ENCODE measurements at places on chromosomes 3 and 15.

GRCh38 chr15:66233487-66234415 lies 19.8 kb downstream of the MEGF11 start:
- no peak for DNase-seq

GRCh38 chr3:190502946-190503345 lies 10.9 kb upstream of the IL1RAP start:
- DNase-seq = no peak

DNA sequence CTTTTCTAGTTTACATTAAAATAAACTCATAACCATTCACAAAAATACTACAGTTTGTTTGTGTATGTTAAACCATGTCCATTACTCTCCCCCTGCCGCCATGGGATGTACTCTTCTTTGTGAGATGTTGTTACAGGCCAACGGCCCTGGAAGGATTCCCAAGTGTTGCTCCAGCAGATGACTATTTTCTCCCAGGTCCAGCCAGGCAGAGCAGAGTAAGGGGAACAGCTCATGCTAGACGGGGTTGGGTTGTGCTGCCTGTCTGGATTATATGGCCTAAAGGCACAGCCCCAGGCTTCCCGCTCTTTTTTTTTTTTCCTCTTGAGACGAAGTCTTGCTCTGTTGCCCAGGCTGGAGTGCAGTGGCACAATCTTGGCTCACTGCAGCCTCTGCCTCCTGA lies 24.5 kb upstream of the SLCO2A1 start:
- DNase-seq = no peak

DNA sequence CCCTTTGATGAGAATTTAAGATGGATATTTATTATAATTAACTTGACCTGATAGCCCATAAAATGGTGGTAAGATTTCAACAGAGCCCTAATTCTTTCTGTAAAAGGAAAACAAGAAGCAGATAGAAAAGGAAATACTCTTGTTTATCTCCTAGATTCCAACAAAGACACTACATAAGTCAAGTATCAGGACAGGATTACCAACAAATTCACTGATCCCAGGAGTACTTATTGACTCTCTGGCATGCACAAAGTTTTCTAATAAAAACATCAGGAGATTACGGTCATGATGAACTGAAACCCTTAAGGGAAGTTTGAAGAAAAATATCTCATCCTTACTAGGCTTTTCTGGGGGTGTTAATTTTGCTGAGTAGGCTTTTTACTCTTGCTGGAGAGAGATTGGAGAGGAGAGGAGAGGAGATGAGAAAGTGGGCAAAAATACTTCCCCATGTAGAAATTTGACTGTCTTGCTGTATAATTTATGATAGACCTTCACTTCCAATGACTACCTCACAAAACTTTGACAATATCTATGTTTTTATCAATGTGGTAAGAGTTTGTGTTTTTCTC lies 43.1 kb upstream of the SLC24A5 start:
- DNase-seq = no peak

GRCh38 chr3:64327100-64327804 lies 102.0 kb upstream of the PRICKLE2 start:
- no peak for DNase-seq

DNA sequence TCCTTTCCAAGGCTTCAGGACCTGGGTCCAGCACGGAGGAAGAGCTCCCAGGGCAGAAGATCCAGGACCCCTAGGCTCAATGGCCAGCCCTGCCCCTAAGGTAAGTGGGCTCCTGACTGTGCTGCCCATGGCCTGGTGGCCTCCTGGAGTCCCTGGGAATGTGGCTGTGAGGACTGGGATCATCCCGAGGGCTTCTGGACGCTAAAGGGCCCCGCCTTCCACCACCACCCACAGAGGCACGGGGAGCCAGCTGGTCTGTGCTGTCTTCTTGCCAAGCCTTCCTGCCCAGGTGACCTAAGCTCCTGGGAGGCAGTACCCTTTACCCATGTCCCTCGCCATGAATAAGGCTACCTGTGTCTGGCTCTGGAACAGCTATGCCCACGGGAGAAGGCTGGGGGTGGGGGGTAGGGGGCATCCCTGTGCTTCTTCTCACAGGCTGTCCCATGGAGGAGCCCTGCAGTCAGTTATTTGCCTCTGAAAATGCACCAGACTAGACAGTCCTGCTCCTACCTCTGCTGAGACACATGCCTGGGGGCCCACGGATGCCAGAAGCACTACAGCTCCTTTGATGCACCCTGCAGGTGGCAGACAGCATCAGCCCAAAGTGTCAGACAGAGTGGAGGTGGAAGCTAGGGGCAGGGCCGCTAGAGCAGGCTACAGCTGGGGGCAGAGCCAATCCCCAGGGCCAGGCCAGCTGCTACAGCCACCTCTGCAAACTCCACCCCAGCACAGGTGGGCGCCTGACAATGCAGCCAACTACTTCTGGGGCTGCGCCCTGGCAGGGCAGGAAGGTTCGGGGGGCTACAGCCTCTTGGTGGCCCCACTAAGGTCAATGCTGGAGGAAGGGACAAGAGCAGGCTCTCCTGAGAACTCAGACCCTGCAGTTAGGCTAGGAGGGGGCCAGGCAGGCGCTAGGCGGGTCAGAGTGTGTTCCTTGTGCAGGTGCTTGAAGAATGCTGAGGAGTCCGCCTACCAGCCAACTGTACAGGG lies 90.9 kb downstream of the SEC22A start:
- DNase-seq = no peak

DNA sequence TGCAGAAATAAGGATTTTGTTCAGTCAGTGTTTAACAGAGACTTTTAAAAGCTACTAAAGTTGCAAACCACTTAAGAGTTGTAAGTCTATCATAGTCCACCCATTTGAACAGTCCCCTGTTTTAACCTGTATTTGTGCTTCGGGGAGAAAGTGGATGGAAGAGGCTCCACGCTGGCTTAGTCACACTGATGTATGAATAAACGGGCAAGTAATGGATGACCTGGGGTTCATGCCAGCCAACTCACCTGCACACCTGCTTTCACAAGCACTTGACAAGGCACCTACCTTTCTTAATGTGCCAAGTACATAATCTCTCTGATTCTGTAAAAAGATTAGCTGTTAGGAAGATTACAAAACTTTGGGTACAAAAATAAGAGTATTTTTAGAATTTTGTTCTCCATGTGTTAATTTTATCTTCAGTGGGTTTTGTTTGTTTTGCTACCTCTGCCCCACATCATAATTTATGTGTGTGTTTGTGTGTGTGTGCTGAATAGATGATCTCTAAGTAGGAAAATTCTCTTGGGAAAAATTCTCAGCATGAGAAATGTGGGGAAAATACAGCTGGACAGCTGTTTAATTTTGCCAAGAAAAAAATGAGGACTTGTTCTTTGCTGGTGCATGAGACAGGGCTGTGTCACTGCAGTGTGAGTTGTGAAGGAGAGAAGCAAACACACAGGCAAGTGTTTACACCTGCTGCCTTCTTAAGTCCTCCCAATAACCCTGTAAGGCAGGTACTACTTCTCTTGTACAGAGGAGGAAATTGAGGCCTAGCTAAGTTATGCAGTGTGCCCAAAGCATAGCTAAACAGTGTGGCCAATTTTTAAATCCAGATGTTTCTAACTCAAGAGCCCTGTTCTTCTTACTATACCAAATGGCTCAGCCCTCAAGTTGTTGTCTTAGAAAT lies 181.2 kb upstream of the IL12A start:
- DNase-seq = no peak

DNA sequence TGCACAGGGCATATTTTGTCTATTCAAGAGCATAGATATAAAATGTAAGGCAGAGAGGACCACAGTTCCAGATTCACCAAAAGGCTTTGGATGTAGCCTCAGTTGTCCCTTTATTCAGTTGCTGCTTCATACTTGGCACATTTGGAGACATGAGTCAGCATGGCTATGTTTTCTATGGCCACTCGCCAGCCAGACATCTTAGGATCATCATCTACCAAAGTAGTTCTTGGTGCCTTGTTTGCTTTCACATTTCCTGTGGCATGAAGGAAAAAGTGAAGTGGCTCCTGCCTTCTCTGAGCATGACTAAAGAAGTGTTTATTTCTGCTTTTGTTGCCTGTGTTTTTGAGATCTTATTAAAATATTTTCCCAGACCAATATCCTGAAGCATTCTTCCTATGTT lies 7.2 kb downstream of the SUSD5 start:
- DNase-seq = no peak

DNA sequence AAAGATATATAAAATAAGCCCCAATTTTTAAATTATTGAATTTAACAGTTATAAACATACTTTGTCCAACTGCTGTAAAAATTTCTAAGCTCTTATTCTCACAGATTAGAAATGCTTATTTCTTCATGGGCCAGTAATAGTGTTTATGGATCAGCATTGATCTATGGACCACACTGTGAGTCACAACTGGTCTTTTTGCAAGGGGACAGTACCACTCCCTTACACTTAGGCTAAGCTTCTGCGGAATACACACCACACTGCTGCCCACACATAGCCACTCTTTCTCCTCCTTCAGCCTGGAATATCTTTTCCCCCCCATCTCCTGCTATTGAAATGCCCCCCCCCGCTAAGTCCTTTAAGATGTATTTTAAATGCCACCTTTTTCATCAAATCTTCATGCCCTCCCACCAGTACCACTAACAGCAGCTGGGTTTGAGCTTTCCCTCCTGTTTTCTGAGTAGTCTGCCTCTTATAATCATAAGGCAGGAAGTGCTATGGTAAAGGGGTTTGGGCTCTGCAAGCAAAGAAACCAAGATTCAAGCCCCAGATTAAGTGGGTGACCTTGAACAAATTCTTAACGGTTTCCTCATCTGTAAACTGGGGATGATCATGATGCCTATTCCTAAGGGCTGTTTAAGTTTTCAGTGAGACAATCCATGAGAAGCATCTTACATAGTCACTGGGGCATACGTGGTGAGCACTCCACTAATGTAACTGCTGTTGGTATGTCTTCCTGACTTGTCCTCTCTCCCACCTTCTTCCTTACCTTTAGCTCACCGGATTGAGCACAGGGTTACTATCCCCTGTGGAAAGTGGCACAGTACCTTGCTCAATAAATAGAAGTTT lies 69.2 kb downstream of the DCUN1D1 start:
- DNase-seq = peak; percentile 1

DNA sequence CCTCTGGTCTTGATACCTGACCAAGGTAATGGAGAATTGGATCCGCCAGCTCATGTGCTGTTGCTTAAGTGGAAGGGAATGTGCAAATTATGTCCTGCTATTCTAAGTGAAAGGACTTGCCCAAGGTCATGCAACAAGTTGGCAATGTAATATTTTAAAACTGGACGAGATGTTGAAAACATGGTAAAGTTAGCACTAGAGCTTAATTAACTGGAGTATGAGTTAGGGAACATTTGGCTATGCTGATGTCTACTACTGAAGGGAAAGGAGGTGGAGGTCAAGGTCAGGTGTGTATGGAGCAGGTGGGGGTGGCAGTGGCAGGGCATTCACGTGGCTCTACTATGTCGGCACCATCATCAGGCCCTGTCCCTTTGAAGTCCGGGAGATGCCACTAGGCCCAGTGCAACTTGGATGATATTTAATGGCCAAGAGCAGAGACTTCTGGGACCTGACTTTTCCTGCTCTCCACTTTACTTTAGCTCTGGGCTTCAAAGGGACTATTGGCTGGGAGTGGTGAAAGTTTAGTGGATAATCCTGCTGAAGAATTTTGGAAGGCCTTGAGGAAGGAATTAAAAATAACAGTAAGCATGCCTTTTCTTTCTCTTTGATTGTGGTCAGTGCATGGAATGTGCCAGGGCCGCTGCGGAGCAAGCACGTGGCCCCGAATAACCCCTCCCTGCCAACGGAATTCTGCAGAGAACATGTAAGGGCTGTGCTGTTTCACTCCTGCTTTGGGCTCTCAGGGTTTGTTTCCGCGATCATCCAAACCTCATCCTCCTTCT lies 14.9 kb downstream of the SMAD3 start:
- no peak for DNase-seq

GRCh38 chr3:64141476-64141875 lies 83.8 kb downstream of the PRICKLE2 start:
- no peak for DNase-seq

- no peak for DNase-seq
Observed at GRCh38 chr3:172276103-172276502, 172.2 kb downstream of the GHSR start.

GRCh38 chr3:193981504-193981903 lies 154.4 kb upstream of the HES1 start:
- DNase-seq = no peak

All from central memory CD4-positive, alpha-beta T cell (primary cell).